GM13977 (cell line): ENCODE measurements at places on chromosomes 4 and X.

DNA sequence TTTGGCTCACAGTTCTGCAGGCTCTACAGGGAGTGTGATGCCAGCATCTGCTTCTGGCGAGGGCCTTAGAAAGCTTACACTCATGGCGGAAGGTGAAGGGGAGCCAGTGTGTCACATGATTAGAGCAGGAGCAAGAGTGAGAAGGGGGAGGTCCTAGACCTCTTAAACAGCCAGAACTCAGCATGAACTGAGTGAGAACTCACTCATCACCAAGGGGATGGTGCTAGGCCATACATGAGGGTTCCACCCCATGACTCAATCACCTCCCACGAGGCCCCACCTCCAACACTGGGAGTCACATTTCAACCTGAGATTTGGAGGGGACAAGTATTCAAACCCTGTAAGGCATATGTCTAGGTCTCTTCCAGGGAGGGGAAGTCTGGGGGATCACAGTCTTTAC, 33.4 kb downstream of the SPRY1 start:
- DNase-seq: no peak

DNA sequence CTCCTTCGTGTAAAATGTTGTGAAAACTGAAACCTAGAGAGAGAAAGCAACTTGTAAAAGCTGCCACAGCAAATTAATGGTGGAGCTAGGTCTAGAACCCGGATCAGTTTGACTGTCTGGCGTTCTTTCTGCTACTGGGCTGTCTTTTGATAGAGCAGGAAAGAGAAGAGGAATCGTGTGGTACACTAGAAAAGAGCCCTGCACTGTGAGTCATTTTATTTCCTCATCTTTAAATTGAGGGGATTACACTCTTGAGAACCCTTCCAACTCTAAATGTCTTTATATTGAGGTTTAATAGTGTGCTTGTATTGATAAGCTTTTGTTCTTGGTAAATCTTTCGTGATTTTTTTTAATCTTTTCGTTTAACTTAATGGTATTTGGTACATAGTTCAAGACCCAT, 4.3 kb downstream of the WDR44 start:
- no peak for DNase-seq

- DNase-seq: no peak
Measured at GRCh38 chr4:86184216-86184900, 175.5 kb downstream of the MAPK10 start.

GRCh38 chrX:107632346-107632745, 4.0 kb downstream of the PRPS1 start:
- DNase-seq: no peak

GRCh38 chrX:24833695-24834094, 140.0 kb downstream of the POLA1 start:
- no peak for DNase-seq

- no peak for DNase-seq
Measured at GRCh38 chr4:8818063-8818881, 53.4 kb downstream of the HMX1 start.

GRCh38 chr4:683982-684622, 4.8 kb downstream of the SLC49A3 start:
- DNase-seq: peak; percentile 71

- no peak for DNase-seq
Measured at GRCh38 chr4:113776679-113777078, 15.1 kb upstream of the CAMK2D start.

GRCh38 chr4:159455675-159456237, 352.9 kb downstream of the RAPGEF2 start:
- DNase-seq: peak; percentile 29

DNA sequence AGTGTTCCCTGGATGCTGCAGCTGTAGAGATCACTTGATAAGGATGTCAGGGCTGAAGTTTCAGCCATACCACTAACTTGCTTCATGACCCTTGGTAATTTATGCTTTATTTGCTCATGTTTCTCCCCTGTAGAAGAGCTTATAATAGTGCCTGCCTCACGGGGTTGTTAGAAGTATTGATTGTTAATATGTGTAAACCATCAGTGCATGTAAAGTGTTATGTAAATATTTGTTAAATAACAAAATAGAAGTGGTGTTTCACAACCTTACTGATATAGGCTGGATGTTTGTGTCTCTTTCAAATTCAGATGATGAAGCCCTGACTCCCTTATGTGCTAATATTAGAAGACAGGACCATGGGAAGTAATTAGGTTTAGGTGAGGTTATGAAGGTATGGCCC, 1.5 kb upstream of the CXCL2 start:
- no peak for DNase-seq
